ENCODE measurements at places on chromosomes 12 and 14.

- DNase-seq = peak; percentile 17
These were observed 91.6 kb downstream of the DHRS2 start for GRCh38 chr14:23727566-23728335.

DNA sequence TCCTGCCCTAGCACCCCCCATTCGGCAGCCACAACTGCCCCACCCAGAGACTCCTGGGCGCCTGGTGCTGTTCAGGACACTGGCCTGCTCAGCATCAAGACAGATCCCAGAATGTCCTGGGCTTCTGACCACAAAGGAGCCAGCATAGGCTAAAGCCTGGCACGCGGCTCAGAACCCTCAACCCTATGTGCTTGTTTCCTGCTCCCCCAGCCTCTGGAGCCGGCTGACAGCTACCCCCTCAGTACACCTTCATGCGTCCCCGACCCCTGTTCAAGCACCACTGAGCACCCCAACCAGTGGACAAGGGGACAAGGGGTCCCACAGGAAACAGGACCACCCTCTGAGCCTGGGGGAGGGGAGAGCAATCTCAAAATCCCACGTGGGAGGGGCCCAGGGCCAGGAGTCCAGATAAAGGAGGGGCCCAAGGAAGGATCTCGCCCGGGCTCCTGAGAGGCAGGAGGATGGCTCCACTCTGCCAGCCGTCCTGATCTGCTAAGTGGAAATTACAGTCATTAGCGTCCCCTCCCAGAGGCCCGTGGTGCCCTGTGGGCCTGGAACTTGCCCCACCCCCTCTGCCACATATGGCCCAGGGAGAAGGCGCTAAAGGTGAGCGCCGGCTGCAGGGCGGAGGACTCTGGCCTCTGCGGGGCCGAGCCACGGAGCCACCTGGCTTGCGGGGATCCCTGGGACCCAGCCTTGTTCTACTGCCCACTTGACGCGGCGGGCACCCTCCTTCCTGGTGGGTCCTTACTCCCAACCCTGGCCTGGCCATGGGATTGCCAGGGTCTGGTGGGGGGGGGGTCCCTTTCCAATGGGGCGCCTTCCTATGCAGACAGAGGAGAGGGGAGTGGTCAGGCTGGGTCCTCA, 27.2 kb upstream of the GPR132 start:
- DNase-seq = no peak

- no peak for DNase-seq
These were observed 1422.9 kb upstream of the TMEM132C start for GRCh38 chr12:126843915-126844669.

DNA sequence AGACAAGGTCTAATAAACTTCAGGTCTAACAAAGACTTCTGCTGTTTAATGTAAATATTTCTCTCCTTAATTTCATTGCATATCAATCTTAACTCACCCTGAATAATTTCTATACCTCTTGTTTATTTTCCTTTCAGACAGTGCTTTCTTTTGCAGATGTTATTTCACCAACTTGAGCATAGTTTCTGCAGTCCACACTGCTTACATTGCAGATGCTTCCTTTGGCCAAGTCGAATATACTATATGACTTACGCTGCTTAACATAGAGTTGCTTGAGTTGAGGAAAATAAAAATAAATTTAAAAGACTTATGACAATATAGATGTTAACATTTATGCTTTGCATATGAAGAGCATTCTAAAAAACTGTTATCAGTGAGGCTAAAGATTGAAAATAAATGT, 217.7 kb downstream of the PTPRO start:
- no peak for DNase-seq

DNA sequence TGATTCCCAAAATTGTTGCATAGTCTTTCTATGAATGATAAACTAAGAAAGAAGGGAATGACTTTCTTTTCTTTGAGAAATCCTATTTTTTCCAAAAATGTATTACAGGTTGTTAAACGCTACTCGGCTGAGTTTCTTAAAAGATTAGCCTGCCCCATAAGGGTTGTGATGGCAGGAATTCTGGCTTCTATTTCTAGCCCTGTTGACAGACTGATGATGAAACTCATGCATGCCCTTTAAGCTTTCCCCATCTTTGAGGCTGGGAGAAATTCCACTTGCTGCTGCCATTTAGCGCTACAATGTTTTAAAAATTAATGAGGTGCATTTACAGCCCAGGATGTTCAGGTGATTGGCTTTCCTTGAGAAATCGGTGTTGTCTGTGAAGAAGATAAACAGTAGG, 33.2 kb upstream of the RASSF3 start:
- DNase-seq = no peak

DNA sequence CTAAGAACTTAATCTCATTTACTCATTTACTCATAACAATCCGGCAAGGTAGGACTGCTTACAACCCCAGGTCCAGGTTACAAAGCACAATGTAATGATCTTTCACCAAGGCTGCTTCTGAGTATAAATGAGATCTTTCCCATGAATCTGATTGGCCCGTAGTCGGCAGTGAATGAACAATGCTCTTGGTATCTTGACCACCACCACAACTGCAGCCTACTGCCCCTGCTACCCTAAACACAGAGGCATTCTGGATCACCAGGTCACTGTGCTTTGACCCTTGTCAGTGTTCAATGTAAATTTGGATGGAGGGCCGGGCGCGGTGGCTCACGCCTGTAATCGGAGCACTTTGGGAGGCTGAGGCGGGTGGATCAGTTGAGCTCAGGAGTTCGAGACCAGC, 15.9 kb downstream of the FAM181A start:
- no peak for DNase-seq

DNA sequence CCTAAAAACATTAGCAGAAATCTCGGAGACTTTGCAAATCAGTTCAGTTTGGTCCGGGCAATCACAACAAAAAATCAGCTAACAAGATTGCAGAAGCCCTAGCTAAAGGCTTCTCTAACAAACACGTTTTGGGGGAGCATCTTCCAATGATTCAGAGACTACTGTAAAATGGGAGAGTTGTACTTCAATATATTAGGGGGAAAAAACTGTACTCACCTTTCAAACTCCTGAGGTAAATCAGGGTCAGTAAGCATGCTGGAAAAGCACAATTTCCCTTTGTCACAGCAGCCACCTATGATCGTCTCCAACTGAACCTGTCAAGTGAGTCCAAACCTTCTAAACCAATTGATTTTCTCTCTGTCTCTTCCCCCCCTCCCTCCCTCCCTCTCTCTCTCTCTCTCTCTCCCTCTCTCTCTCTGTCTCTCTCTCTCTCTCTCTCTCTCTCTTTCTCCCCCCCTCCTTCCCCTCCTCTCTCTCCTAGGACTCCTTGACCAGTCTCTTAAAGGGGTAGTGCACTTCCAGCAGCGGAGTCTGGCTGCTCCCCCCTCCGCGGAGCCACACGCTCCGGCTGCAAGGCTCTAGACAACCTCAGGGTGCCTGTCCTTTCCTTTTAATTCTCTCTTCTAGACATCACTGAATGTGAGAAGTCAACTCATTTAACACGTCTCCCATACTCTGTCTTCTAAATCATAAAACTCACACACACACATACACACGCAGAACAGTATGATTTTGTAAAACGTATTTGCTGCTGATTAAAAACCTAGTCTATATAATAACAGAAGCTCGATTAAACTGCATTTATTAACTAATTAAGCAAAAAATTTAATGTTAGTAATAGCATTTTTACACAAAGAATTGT, at the start of gene SOX5:
SOX5 (minus strand) TSS at position 323 of the 862 bp plus-strand sequence; CDS start at position 254, 69 bp downstream.
- DNase-seq = no peak

- no peak for DNase-seq
These were observed 127.7 kb upstream of the SLCO1C1 start for GRCh38 chr12:20567413-20567812.

DNA sequence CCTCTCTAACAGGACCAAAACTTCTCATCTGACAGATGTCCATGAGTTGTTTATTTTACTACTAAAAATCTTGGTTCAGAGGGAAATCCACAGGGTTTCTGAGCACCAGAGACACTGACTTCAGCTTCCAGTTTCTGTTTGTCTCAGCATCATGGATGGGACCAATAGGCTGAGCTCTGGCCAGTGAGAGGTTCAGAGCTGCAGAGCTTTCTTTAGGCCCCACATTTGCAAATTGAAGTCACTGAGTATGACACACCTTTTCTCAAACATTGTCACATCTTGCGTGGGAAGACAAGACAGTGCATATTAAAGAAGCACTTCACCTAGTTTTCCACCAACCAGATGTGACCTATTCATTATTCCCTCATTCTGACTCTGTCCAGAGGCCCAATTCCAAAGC, 45.2 kb downstream of the RDH12 start:
- DNase-seq = no peak

- no peak for DNase-seq
These were observed 313.3 kb downstream of the DUSP6 start for GRCh38 chr12:89038831-89039512.

DNA sequence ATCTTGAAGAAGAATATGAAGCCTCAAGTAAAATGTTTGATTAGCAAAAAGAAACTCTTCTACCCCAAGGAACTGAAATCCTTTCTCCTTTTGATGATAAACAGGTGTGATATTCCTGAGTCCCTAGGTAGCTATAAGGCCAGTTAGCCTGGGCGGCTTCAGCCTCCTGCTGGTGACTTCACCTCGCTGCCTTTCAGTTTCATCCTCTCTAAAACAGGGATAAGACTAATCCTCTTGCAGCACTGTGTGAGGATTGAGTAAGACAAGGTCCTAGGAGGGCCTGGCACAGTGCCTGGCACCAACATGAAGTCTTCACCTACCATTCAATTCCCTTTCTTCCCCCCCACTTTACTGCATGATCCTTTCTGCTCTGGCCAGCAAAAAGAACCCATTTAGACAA, 42.1 kb downstream of the CIT start:
- no peak for DNase-seq

- no peak for DNase-seq
These were observed 5.7 kb upstream of the CATSPERB start for GRCh38 chr14:91737619-91738018.
